ENCODE measurements at places on chromosomes 2 and 18. TPM values are rescaled to one million over a fixed set of nuclear protein-coding genes. Genes with fewer than 3 reads are reported as not detected.

Gene IGFBP5
- total RNA-seq: 3.8 TPM

Gene TMEM247
- not detected for total RNA-seq

Gene NR4A2
- total RNA-seq: not detected

Gene MEP1B
- not detected for total RNA-seq

Gene RND3
- 87.8 TPM for total RNA-seq

Gene SEC11C
- total RNA-seq: 57.1 TPM

Gene LRRC30
- total RNA-seq: not detected

Gene CCDC68
- total RNA-seq: 1.5 TPM

Gene REG1A
- total RNA-seq: not detected

Gene FEV
- total RNA-seq: not detected

Gene HOXD9
- total RNA-seq: 2.3 TPM

Gene KCNJ13
- not detected for total RNA-seq

Gene STON1
- 2.2 TPM for total RNA-seq

Gene DPYSL5
- not detected for total RNA-seq

Gene SPATA3
- not detected for total RNA-seq

Gene DYSF
- total RNA-seq: 1.4 TPM

Gene EIF2AK2
- total RNA-seq: 17.8 TPM

Gene IL36B
- total RNA-seq: not detected

Gene EHD3
- 0.30 TPM for total RNA-seq

Gene PID1
- total RNA-seq: 55.1 TPM

Gene UGT1A4
- not detected for total RNA-seq

Gene TMEM163
- not detected for total RNA-seq

Gene SPEG
- total RNA-seq: 12.6 TPM

Gene B3GNT7
- 0.23 TPM for total RNA-seq

Gene PXDN
- 346 TPM for total RNA-seq

Gene YPEL5
- total RNA-seq: 37.7 TPM

Gene CFC1B
- total RNA-seq: not detected

Gene MSGN1
- not detected for total RNA-seq

Gene IL36A
- total RNA-seq: not detected

Gene PHOSPHO2
- total RNA-seq: 8.5 TPM

Data from MG63 (cell line).